Caudate nucleus (tissue), 63 donors: ENCODE measurements at places on chromosomes 2 and 18.

GRCh38 chr2:222875482-222875881 is 14.6 kb downstream of the ACSL3 start:
- no peak for DNase-seq

GRCh38 chr18:10928011-10928771 is 221.2 kb downstream of the PIEZO2 start:
- DNase-seq: no peak

- no peak for DNase-seq
These were observed 782.5 kb upstream of the HS6ST1 start for GRCh38 chr2:129101186-129101585.

DNA sequence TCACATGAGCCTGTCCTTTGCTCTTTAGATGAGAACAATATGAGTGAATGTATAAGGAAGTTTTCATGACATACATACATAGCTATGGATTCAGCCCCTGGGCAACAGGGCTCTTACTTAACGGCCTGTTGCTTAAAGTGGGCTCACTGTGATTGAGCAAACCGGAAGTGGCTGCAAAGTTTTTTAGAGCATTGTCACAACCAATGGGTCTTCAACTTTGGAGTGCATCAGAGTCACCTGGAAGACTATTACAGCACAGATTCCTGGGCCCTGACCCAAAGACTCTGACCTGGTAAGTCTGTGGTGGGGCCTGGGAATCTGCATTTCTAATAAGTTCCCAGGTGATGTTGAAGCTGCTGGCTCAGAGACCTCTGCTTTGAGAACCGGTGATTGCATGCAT is 106.3 kb upstream of the SEC11C start:
- no peak for DNase-seq

DNA sequence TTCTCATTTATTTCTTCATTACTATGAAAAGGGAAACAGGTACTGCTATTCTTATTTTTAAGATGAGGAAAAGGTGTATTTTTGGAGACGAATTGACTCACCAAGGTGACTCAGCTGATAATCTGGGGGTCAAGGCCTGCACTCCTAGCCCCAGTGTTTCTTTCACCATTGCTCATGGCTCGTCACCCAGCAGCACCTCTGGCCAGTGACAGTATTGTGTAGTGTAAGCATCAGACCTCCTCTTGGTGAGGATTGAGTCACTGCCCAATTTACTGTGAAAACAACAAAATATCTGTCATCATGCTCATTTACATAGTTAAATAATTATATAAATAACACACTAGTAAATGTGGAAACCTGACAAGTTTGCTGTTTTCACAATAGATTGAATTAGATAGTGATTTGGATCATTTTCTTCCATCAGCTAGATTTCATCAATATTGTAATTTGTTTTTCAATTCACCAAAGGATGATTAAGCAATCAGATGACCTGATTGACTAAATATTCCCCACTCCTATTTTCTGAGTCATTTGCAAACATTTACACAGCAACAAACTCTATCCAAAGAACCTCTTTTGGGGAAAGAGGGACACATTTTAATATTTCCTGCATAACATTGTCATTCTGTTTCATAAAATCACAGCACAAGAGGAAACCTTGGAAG is 492.8 kb upstream of the RAB12 start:
- DNase-seq: no peak

GRCh38 chr2:52703004-52703403 is 1064.6 kb upstream of the CHAC2 start:
- DNase-seq: peak; percentile 13

GRCh38 chr2:26273501-26273900 is 28.8 kb downstream of the HADHB start:
- no peak for DNase-seq

DNA sequence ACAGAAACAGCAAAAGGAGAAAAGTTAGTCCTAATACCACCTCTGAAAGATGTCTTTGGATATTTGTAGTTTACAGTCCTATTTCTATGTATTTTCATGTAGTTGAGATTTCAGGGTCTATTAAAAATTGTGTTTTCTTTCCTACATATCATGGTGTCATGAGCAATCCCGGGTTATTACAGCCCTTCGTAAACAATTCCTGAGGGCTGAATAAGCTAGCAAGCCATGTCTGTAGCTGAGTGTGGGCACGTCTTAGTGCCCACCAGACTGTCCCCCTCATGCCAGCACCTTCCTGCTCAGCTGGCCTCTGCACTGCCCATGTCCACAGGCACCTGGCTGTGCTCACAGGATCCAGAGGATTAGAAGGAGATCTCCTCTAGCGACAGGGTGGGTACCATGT is 60.6 kb downstream of the CTIF start:
- no peak for DNase-seq

DNA sequence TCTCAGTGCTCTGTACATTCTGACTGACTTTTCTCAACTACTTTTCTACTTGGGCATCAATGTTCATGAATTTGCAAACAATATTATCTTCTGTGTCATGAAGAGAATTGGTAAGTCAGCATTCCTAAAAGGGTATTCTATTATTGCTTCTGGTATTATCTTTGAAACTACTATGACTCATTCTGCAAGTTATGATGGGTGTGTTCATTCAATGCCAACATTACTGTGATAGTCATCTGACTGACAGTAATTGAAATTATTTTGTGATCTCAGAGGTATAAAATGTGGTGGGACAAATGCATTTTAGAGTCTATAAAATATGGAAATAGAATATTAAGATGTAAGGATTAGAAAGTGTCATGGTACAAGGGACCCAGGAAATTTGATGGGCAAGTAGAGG is 736.0 kb upstream of the CELF4 start:
- no peak for DNase-seq

DNA sequence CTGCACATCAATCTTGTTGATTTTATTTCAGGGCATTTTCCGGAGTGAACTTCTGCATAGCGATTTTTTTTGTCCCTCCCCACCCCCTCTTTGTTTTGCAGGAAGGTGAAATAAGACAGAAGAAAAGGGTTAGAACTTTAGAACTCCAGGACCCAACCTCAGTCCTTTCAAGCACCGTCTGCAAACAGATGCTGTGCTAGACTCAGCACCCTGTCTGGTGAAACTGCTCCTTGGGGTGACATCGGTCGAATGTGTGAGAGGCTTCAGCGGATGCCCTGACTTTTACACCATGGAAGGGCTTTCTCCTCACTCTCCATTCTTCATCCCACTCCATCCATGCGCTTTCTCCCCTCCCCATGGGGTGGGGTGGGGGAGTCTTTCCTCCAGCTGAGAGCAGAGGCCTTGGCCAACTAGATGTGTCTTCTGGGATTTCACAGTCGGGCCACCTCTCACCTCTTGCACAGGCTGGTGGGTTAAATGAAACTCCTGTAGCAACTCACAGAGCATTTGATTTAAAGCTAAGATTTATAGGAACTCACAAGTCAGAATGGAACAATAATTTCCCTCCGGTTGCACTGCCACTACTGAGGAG is 43.3 kb upstream of the EDAR start:
- no peak for DNase-seq
